ENCODE measurements at places on chromosomes 5 and 9.

DNA sequence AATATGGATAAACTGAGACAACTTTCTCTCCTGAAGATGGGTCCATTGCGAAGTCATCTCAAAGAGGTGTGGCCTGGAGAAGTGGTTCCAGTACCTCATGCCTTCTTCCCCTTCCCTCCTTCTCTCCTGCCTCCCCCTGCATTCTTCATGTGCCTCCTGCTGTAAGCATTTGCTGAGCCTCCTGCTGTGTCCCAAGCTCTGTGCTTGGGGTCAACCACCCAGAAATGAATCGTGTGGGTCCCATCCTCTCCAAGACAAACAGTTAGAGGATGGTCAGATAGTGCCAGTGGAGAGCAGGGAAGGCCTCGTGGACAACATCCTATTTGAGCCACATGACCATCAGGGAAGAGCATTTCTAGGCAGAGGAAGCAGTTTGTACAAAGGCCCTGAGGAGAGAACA is 53.5 kb downstream of the KCNIP1 start:
- no peak for DNase-seq

GRCh38 chr9:2481216-2481615 is 140.4 kb upstream of the VLDLR start:
- no peak for DNase-seq

DNA sequence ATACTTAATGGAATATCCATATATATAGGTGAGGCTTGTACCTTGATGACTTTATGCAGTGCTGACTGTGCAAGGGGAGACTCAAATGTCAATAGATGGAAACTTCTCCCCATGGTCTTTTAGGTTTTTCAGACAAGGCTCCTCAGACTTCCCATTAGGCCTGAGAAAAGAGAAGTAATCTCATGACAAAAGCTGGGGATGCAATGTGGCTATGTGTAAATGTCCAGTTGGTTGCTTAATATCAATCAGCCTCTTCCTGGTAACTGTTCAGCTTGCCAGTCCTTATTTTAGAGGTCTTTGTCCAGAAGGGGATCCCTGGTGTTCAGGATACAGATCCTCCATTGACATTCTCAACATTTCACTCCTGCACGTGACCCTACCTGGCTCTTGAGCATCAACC is 621.1 kb upstream of the CDH18 start:
- no peak for DNase-seq

DNA sequence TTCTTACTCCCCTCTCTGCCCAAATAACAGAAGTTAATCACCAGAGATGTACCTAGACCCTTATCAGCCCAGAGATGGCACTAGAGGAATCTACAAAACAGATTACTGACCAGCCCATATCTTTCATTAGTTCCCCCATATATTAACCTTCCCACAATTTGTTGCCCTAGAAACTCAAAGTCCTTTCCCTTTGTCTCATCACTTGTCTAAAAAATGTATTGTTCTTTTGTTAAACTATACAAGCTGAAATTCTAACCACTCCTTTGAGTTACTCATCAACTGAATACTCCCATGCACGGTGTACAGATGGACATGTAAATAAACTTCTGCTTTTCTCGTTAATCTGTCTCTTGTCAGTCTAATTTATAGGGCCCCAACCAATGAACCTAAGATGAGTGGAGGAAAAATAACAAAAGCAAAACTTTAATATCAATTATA is 130.9 kb downstream of the CCDC192 start:
- DNase-seq = no peak

DNA sequence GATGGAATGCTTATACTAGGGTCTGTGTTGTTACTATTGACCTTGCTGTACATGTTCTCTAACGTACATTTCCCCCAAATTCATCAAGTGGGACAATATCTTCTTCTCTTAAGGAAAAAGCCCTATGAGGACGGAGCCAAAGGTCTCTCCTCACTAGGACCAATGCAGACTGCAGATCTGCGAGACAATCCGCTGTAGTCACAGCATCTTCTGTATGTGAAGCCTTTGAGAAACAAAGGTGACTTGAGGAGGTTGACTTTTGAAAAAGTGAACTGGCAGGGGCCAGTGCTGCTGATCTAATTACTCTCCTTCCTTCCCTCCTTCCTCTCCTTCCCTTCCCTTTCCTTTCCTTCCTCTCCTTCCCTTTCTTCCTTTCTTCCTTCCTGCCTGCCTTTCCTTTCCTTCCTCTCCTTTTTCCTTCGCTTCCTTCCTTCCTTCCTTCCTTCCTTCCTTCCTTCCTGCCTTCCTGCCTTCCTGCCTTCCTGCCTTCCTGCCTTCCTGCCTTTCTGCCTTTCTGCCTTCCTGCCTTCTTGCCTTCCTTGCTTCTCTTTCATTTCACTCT is 71.1 kb upstream of the BASP1 start:
- DNase-seq = no peak

DNA sequence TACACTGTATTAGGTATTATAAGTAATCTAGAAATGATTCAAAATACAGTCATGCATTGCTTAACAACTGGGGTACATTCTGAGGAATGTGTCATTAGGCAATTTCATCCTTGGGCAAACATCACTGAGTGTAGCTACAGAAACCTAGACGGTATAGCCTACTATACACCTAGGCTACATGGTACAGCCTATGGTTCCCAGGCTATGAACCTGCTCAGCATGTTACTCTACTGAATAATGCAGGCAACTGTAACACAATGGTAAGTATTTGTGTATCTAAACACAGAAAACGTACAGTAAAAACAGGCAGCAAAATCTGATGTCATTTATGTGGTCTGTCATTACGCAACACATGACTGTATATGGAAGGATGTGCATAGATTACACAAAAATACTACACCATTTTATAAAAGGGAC is 96.8 kb downstream of the RAPGEF6 start:
- peak; percentile 74 for DNase-seq

GRCh38 chr5:163635631-163636030 is 130.2 kb downstream of the MAT2B start:
- no peak for DNase-seq

DNA sequence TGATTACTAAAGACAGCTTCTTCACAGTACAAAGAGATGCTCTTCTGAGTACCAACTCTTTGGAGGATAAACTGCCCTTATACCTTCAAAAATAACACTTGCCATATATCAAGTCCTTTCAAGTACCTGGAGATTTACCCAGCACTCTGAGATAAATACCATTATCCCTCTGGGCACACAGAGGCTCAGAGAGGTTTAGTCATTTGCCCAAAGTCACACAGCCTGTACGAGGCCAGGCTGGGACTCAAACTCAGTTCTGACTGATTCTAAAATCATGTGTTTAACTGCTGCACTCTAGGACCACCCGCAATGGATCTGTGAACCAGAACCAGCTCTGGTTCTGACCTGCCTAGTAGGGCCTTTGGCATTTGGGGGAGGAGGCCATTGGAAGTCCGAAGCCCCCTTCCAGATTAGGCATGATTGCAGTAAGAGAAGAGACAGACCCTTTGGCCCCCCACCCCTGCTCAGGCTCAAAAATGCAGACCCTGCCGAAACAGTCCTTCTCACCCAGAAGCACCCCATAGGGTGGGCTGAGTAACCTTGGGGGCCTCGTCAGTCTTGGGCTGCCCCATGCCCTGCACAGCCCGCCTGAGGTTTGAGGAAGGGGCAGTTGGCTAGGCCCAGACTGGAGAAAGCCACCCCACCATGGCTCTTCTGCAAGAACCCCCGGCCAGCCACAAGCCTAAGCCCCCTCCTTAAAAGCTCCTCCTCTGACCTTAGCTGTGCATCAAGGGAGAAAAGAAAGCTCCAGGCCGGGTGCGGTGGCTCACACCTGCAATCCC is 32.8 kb upstream of the IL17B start:
- no peak for DNase-seq

DNA sequence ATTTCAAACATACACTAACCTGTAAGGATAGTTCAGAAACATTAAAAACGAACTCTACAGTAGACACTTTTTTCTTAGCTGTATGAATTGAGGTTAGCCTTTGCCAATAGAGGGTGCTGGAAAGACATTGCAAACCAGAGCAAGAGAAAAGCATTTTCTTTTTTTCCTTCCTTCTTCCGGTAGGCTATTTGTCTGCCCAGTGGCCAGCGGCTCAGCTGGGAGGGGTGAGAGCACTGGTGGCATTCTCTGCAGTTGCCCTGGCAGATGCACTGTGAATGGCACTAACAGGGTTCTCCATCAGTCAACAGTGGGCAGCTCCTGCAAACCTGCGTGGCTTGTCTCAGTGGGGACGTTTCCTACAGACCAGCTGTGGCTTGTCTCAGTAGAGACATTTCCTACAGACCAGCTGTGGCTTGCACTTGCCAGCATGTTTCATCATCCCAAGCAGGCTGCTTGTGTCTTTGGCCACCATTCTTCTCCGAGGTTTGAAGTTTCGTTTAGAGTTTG is 984.5 kb upstream of the CDH18 start:
- peak; percentile 44 for DNase-seq

GRCh38 chr9:96383165-96383942 is at the start of gene SLC35D2:
TSS of gene SLC35D2 (minus strand) at chr9:96383711. CDS start at chr9:96383634, 77 bp downstream.
- peak; percentile 67 for DNase-seq

- no peak for DNase-seq
Observed at GRCh38 chr5:1507014-1507375, 16.8 kb downstream of the LPCAT1 start.

- no peak for DNase-seq
Observed at GRCh38 chr9:105436783-105437182, 11.1 kb upstream of the FSD1L start.

GRCh38 chr5:74673011-74673790 is 11.8 kb upstream of the HEXB start:
- DNase-seq = peak; percentile 28

DNA sequence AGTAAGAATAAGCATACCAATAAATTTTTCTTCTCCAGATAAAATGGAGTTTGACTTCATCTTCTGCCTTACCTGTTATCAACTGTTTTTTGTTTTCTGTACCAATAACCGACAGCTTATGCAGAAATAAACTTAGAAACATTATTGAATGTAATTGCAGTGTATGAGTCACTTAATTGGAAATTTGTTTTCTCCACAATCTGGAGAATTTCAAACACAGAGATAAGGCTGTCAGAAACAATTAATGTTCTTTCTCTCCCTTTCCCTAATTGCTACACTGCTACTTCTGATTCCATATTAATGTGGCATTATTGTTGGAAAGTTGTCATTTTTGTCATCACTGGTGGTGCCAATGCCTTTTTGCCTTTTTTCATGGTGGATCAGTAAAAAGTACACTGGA is 180.3 kb downstream of the SLCO4C1 start:
- DNase-seq = no peak

DNA sequence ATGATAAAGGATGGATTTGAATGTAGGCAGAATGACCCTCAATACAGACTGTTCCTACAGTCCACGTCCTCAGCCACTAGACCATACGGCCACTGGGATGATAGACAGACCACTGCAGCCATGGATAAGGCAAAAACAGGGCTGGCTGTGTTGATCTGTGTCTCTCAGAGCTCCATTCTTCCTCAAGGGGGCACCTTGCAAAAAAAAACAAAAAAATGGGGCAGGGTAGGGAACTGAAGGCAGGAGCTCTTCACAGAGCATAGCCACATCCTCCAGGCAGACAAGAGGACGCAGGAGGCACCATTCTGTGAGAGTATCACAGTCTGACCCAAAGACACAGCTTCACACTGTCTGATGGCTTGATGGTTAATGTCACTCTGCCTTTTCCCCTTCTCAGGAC is 61.2 kb upstream of the GABRP start:
- no peak for DNase-seq

DNA sequence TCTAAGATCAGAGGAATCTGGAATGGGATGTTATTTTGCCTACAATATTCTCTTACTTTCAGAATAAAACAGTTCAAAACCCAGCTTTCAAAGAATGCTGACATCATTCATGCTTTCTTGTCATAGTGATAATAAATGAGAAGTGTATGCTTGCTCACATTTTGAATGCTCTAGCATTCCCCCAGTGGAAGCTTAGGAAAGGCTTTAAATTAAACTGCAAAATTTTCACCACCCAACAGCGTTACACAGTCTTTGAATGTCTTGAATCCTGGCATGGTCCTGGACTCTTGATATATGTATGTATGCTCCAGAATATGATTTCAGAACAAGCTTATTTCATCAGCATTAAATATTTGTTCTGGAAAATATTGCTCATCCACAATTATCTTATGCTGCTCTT is 964.3 kb upstream of the NUDT12 start:
- DNase-seq = peak; percentile 15

GRCh38 chr9:84266087-84266561 is 74.4 kb downstream of the SLC28A3 start:
- DNase-seq = no peak

DNA sequence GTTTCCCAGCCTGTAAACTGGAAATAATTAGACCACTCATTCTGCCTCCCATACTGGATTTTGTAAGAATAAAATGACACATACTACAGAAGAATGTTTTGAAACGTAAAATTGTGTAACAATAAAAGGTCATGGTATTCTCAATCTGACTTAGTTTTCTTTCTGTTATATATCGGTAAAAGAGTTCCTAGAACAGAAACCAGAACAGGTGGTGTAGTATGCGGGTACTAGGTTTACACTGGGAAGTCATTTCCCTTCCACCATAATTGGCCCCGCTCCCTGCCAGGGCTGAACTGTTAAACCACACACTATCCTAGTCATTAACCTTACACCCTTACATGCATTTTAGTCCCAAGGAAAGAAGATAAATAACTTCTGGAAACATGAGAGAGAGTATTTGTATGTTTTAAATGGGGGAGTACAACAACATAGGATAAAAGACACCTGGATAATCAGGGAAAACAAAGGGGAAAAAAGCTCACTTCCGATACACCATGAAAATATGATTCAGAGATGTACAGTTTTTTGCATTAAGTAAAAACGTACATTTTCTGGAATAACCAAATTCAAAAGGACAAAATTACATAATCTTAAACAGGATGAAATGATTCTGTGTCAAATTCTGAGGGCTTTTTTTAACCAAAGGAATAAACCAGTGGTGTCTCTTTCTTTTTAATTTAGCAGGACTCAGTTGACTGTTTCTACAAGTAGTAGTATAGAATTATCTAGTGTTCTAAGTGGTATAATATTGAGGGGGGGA is 199.7 kb downstream of the GLIS3 start:
- DNase-seq = peak; percentile 29

- DNase-seq = no peak
Observed at GRCh38 chr9:113542741-113543140, 79.2 kb downstream of the RGS3 start.

- DNase-seq = no peak
Observed at GRCh38 chr5:16521521-16522483, 56.2 kb upstream of the ZNF622 start.

DNA sequence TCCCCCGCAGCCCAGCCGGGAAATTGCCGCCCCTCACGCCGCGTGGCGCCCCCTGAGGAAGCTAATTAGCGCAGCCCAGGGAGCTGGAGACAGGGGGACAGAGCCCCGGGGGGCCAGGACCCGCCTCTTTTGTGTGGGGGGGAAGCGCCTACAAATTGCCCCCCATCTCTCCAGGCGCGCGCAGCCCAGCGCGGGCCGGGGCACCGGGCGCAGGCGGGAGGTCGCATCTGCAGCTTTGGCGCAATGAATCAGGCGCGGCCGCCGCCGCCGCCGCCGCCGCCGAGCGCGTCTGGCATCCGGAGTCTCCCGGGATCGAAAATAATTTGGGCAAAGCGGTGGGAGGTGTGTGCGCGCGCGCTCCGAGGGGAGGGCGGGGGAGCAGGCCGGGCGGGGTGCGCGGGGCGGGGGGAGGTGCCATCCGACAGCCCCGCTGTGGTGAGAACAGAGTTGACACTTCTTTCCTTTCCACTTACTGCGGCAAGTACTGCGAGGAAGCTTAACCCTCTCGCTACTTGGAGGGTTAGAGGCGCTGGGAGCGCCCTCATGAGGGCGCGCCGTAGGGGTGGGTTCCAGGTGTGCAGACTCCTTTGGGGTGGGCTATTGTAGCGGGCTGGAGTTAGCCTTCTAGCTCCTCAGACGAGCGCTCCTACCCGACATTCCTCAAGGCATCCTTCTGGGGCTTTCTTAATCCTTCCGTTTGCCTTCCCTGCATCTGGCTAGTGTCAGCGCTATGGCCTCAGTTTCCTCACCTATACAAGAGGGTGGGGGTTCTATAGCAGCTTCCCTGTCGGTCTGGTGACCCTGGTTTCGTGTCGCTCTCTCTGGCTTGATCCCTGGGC is 63.1 kb downstream of the CXXC5 start:
- peak; percentile 59 for DNase-seq
